Right hindlimb (tissue), 1 donor: ENCODE measurements at places on chromosomes 11 and 22.

DNA sequence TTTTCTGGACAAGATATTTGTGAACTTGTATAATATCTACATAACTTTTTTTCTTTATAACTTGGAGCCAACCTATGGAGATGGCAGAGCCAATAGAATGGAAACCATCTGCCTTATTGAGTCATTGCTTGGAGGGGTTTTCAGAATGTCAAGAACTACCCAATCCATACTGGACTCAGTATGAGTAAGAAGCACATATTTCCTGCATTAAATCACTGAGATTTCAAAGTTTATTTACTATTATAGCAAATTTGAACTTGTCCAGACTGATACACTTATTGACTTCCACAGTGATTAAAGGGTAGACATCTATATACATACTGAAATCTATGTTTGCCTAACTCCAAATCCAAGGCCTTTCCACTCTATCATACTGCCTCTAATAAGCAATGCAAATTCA, 704.0 kb downstream of the KCNA4 start:
- DNase-seq, result no peak

GRCh38 chr22:49010070-49010863, 817.4 kb downstream of the BRD1 start:
- no peak for DNase-seq

GRCh38 chr22:44014241-44014640, 9.9 kb upstream of the PARVB start:
- DNase-seq, result no peak

GRCh38 chr22:42895087-42895486, 38.0 kb upstream of the ARFGAP3 start:
- no peak for DNase-seq

DNA sequence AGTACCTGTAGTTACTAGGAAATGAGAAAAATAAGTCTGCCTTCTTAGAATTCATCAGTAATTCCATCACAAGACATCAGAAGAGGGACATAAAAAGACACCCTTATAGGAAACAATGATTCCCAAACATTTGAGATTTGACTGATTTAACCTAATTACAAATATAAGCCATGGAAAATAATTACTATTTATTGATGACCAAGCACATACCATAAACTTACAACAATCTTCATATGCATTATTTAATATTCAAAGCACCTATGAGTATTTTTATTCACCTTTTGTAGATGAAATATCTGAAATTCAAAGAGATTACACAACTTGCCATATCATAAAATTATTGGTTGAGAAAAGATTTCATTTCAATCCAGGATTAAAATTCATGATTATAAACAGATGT, 14.6 kb upstream of the OR52D1 start:
- DNase-seq, result no peak

DNA sequence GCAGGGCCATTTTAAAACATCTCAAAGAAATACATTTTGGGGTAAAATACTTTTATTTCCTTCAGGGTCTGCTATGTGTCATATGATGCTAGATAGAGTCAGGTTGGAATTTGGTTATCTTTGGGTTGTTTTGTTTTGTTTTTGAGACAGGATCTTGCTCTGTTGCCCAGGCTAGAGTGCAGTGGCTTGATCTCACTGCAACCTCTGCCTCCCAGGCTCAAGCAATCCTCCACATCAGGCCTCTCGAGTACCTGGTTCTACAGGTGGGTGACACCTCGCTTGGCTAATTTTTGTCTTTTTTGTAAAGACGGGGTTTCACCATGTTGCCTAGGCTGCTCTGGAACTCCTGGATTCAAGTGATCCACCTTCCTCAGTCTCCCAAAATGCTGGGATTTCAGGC, 17.3 kb downstream of the DENND5A start:
- no peak for DNase-seq

DNA sequence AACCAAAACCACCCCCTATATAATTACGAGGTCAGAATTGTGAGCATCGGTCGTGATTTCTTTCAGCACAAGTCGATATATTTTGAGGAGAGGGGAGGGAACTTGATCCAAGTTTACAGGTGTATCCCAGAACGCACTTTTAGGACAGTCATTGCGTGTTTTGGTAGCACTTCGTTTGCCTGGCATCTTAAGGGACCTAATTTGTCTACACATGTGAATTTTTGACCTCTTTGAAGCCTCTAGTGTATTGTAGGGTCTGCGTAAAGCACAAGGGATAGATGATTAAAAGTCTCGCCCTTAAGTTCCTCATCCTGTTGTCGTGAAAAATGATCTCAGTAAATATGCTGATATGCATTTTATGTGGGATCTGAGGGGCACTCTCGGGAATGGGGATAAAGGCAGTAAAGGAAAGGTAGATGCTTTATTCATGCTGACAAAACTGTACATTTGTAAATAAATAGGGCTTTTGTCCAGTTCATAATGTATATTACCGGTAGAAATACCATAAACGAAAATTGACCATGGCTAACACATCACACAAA, 632 bp upstream of the CCDC34 start:
- DNase-seq, result no peak

GRCh38 chr22:19052941-19053541, 69.2 kb downstream of the DGCR2 start:
- DNase-seq, result no peak

GRCh38 chr11:119341222-119342022, 739 bp upstream of the C1QTNF5 start:
- peak; percentile 35 for DNase-seq

GRCh38 chr11:126339863-126340434, 15.5 kb upstream of the ST3GAL4 start:
- peak; percentile 82 for DNase-seq

DNA sequence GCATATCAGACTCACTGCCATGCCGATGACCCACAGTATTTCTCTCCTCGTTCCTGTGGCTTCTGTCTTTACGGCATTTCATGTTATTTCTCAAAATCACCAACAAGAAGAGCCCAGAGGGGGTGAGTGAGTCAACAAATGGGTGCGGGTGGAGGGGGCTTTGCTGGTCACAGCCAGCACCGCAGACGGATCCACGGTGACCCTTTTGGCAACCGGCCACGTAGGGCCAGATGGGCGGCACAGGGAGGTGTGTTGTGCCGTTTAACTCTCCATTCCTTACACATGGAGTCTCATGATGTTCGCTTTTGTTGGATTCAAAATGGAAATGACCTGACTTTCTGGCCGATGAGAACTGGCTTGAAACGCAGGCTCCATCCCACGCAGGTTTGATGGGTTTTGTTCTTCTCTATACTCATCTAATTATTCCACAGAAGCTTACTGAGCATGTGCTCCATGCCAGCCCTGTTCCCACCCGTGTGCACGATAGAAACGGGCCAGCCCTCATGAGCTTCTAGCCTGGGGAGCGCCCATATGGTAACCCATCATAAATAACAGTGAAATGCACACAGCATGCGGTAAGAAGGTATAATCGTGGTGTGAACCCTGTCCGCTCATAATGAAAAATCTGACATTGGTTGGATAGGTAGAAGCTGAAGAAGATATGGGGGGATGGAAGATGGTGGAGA, 319.9 kb downstream of the BRD1 start:
- no peak for DNase-seq

GRCh38 chr11:116691771-116692177, 81.0 kb downstream of the BUD13 start:
- DNase-seq, result no peak

GRCh38 chr11:2982214-2982613, 9.9 kb downstream of the NAP1L4 start:
- DNase-seq, result no peak

DNA sequence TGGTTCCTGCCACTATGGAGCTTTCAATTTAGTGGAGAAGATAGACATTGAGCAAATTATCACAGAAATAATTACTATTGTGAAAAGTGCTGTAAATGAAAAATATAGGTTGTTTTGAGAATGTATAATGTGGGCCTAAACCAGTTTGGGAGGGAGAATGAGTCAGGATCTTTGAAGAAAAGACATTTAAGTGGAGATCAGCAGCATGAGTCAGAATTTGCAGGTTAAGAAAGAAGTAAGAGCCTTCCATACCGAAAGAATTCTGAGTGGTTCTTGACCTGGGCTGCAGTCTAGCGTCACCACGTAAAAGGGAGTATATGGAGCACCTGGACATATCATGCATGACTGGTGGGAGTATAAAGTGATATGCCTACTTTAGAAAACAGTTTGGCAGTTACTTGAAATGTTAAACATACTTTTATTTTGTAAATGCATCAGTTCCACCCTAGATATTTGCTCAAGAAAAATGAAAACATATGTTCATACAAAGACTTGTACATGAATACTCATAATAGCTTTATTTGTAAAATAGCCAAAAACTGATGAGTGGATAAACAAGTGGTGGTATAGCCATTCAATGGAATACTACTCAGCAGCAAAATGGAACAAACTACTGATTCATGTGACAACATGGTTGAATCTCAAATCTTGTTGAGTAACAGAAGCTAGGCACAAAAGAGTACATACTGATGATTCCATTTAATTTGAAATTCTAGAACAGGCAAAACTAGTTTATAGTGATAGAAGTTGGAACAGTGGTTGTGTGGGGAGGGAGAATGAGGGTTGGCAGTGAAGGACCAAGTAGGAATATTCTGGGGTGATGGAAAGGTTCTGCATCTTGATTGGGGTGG, 99.2 kb downstream of the STIM1 start:
- no peak for DNase-seq

DNA sequence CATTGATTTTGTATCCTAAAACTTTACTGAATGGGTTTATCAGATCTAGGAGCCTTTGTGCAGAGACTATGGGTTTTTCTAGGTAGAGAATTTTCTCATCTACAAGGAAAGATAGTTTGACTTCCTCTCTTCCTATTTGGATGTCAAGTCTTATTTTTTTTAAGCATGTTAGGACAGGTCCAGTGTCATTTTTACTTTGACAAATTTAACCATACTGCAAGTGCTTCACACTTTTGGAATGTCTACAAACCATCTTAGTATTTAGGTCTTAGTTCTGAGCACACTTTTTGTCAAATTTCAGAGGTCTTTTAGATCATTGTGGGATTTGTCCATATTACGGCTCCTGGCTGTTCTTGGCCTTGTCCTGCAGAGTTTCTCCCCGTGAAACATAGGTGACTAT, 715.2 kb upstream of the RAG2 start:
- DNase-seq, result no peak

- no peak for DNase-seq
Measured at GRCh38 chr11:82843057-82843795, 57.0 kb downstream of the PRCP start.

- DNase-seq, result no peak
Measured at GRCh38 chr11:1150769-1151365, 6.9 kb upstream of the MUC5AC start.

DNA sequence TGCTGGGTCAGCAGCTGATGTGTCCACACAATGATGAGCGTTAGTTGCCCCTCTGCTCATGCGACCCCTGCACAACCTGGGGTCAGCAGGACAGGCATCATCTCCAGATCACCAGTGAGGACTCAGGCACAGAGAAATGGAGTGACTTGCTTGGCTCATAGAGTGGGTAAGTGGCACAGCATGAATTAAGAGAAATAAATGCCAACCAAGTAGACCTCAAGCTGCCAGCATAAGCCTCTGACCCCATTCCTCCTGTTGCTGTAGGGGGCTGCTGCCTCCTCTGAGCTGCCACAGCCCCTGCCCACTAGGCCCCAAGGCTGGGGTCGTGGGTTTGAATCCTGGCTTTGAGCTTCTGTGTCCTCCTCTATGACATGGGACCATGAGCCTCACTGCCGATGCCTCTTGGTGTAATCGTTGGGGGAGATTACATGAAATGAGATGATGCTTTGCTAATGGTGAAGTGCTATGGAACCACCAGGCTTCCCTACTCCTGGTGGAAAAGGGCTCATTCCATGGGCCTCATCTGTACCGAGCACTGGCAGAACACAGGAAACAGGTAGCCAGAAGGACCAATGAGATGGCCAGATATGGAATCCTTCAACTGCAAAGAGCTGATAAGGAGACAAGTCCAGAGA, 33.6 kb downstream of the LRRC32 start:
- DNase-seq, result no peak

GRCh38 chr11:117903505-117904382, 25.5 kb downstream of the TMPRSS13 start:
- no peak for DNase-seq

- no peak for DNase-seq
Measured at GRCh38 chr11:7222619-7223018, 29.1 kb upstream of the SYT9 start.
